ENCODE measurements at places on chromosomes 11 and 22. TPM values are rescaled to one million over a fixed set of nuclear protein-coding genes. Genes with fewer than 3 reads are reported as not detected.

Gene BBOX1
- total RNA-seq: not detected

DNA sequence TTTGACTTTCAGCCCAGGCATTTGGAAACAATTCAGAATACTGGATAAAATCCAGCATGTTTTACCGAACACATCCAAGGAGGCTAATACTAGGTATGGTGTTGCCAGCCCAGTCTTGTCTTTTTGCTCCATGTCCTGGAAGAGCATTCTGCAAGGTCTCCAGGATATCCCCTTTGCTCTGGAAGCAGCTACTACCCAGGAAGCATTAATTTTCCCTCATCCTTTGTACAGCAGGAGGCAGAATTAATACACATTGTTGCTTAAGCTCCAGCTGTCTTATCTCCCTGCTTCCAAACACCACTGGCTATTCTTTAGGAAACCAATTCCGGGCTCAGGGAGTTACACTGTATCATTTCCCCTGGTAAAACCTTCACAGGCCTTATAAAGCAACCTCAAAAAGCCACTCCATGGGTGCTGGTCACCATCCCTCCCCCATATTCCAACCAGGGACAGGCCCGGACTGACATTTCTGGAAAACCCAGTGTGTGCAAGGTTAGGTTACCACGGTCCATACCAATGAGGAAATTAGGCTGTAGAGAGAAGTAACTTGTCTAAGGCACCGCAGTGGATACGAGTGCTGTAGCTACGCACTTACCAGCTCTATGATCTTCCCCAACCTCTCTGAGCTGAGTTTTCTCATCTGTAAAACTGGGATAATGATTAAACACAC is 1.5 kb upstream of the UBASH3B start:
- DNase-seq: no peak

Gene CCDC87
- 0.22 TPM for total RNA-seq

- no peak overlapping the region for H3K4me3 ChIP-seq
- no peaks in the 10 kb centered on the region for H3K36me3 ChIP-seq
- no peak overlapping the region for H3K27ac ChIP-seq
- DNase-seq: no peak
These were observed 63.4 kb downstream of the RCN1 start for GRCh38 chr11:32154275-32154674.

DNA sequence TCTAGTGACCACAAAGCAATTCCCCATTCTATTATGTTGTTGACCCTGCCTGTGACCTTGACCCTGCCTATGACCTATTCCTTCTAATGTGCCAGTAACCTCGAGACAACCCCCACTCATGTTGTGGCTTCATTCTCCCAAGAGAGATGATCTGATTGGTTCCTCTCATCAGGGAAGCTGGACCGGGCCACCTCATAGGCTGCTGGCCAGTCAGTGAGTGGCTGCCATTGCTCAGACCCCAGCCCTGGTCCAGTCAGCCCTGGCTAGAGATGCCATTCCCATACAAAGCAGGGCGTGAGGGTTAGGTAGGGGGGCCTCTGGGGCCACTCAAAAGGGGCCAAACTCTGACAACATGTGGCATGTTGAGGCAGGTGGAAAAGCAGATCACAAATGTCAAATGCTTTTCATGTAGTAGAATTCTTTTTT is 11.9 kb downstream of the SLC29A2 start:
- no peak overlapping the region for H3K27ac ChIP-seq
- H3K4me3 ChIP-seq: no peak overlapping the region
- no peaks in the 10 kb centered on the region for H3K36me3 ChIP-seq
- H3K4me1 ChIP-seq: no peaks in the 10 kb centered on the region
- no peaks in the 10 kb centered on the region for H3K27me3 ChIP-seq
- DNase-seq: no peak
